Activated CD8-positive, alpha-beta memory T cell treated with anti-CD3 and anti-CD28 coated beads, Interleukin-2, amount 10 ng/mL, durations not matched to agents 7 days and 5 days (primary cell): ENCODE measurements at places on chromosomes 12 and 14.

DNA sequence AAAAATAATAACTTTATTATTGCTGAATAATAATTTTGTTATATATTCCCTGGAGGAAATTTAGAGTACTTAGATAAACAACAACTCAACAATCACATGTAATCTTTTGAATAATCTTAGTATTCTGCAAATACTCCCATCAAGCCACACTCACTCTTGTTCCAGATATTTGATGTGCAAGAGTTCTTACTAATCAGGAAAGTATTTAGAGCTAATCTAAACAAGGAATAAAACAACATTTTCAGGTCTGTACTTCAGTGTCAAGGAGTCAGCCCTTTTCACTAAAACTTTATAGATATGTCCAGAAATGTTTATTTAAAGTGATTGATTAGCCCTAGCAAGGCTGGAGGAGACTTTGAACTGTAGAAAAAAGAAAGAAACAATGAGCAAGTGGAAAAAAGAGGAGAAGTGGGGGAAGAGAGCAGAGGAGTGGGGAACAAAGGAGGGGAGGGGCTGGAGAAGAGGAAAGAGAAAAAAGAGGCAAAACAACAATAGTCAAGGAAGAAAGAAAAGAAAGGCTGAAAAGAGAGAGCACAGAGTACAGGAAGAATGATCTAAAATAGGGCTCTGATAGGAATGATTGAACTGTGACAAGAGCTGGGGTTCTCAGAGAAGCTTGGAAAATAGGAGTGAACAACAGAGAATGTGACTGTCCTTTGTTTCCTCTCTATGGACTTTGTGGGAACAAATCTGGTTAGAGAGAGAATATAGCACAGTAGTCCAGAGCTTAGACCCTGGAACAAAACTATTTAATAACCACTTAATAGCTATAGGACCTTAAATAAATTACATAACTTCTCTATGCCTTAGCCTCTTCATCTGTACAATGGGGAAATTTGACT, 238.7 kb downstream of the AKAP6 start:
- H3K4me3 ChIP-seq: no peak overlapping the region
- DNase-seq: no peak
- no peaks in the 10 kb centered on the region for H3K36me3 ChIP-seq
- H3K4me1 ChIP-seq: peaks cover 19% of the 10 kb centered on the region

DNA sequence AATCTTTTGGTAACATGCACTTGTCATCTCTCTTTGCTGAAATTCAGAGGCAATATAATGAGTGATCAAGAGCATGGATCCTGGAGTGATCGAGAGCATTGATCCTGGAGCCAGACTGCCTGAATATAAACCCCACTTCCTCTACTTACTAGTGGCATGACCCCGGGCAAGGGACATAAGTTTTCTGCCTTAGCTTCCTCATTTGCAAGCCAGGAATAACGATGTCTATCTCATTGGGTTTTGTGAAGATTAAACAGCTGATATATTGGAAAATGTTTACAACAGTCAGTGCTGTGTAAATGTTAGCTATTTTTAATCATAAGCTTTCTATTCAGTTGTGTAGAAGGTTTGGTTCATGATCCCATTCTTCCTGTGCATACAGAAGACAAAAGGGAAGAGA, 2.4 kb upstream of the CSRNP2 start:
- no peak overlapping the region for H3K27ac ChIP-seq
- H3K36me3 ChIP-seq: peaks cover 10% of the 10 kb centered on the region
- H3K4me1 ChIP-seq: peaks cover 36% of the 10 kb centered on the region

GRCh38 chr14:51564460-51564859, 87.2 kb upstream of the FRMD6 start:
- H3K27ac ChIP-seq: peak overlapping the region; percentile 24
- H3K4me3 ChIP-seq: no peak overlapping the region
- no peaks in the 10 kb centered on the region for H3K36me3 ChIP-seq
- no peak for DNase-seq

DNA sequence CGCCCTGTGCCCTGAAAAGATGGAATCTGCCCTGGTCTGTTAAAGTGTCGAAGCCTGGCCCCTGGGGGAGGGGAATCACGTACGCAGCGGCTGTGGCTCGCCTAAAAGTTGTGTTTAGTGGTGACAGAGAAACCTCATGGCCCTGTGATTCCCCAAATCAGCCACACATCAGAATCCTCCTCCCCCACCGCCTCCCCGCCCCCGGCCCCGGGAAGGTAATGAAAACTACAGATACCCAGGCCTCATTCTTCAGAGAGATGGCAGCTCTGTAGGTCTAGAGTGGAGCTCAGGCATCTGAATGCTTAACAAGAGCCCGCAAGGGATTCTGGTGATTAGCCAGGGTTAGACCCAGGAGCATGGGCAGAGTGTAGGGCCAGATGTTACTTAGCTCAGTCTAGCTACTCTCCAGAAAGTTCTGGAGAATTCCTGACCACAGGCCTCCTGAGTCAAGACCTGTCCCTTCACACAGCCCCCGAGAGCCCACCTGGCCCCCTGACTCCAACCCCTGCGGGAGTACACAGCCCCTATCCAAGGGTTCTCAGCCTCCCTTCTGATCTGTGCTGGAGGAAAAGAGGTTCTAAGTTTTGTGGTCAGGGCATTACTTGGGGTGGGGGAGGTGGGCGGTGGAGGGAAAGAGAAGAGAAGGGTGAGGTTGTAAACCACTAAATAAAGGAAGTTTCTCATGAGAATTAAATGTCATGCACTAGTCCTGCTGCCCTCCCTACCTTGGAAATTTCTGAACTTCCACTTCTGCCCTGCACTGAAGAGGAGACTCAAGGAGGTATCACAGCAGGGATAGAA, 114.8 kb downstream of the PLXNC1 start:
- H3K27me3 ChIP-seq: no peaks in the 10 kb centered on the region
- H3K4me3 ChIP-seq: peak overlapping the region; percentile 84
- peak; percentile 71 for DNase-seq

GRCh38 chr14:34212172-34212929, 249.7 kb downstream of the SPTSSA start:
- peaks cover 9% of the 10 kb centered on the region for H3K4me1 ChIP-seq
- DNase-seq: no peak
- no peaks in the 10 kb centered on the region for H3K36me3 ChIP-seq
- H3K4me3 ChIP-seq: no peak overlapping the region
- no peak overlapping the region for H3K27ac ChIP-seq

- H3K27me3 ChIP-seq: no peaks in the 10 kb centered on the region
- no peaks in the 10 kb centered on the region for H3K36me3 ChIP-seq
- no peak for DNase-seq
- H3K4me3 ChIP-seq: no peak overlapping the region
- H3K4me1 ChIP-seq: no peaks in the 10 kb centered on the region
These were observed 28.9 kb upstream of the GARIN6 start for GRCh38 chr12:99618657-99619056.

- DNase-seq: no peak
- no peak overlapping the region for H3K27ac ChIP-seq
- peaks cover 34% of the 10 kb centered on the region for H3K27me3 ChIP-seq
- H3K4me1 ChIP-seq: peaks cover 18% of the 10 kb centered on the region
- no peak overlapping the region for H3K4me3 ChIP-seq
These were observed 35.2 kb downstream of the MVK start for GRCh38 chr12:109608793-109609192.

DNA sequence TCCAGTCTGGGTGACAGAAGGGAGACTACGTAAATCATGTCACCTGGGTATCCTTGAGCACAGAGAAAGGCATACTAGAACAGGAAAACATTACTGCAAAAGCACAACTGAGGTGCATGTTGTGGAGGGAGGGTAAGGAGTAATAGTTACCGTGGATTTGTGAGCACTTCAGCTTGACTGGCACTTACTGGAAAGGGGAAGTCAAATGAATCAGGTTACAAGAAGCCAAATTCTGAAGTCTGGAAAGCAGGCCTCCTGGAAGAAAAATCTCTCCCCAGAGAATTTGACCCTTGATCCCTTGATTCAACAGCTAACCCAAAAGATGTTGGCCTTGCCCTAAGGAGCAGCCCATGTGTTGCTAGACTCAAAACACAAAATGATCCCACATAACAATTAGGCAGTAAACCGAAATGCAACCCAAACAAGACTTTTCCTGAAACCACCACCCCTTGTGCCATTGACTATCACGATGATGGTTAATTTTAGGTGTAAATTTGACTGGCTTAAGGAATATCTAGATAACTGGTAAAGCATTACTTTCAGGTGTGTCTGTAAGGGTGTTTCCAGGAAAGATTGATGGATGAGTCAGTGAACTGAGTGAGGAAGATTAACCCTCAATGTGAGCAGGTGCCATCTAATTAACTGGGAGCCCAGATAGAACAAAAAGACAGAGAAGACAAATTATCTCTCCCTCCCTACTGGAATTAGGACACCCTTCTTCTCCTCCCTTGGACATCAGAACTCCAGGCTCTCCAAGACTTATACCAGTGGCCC, 108.8 kb downstream of the SLC25A21 start:
- no peak for DNase-seq
- H3K27me3 ChIP-seq: no peaks in the 10 kb centered on the region
- no peaks in the 10 kb centered on the region for H3K4me1 ChIP-seq
- H3K27ac ChIP-seq: no peak overlapping the region
- H3K4me3 ChIP-seq: no peak overlapping the region

DNA sequence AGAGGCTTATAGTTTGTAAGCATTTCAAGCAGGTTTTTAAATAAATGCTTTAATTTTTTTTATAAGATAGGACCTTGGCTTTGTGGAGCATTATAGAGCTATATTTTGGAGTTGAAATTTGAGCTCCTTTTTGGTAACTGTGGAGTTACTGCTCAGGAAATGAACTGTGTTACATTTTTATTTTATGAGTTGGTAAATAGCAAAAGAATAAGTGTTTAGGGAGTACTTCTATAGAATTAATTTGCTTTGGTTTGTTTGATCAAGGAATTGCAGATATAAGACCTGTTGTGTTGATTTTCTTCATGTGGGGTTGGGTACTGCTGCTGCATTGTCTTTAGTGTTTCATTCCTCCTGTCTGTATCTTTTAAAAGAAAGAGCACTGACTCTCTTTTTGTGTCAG, 3.5 kb downstream of the ATP2A2 start:
- peaks cover 58% of the 10 kb centered on the region for H3K36me3 ChIP-seq
- peak overlapping the region; percentile 92 for H3K27ac ChIP-seq
- peak overlapping the region; percentile 98 for H3K4me3 ChIP-seq

DNA sequence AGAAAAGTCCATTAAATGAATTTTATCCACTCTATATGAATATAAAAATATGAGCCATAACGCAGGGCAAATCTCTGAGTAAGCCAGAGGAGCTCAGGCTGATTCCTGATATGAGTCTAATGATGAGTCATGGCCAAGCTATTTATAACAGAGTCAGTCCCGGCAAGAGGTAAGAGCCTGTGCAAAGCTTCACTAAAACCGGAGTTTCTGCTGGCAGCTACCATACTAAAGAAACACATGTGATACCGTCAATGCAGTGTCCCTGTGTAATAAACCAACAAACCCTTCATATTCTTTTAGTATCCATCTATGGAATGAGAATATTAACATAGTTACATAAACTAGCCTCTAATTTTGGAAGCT, 319.4 kb downstream of the KCNC2 start:
- H3K4me1 ChIP-seq: peaks cover 28% of the 10 kb centered on the region
- peak overlapping the region; percentile 76 for H3K27ac ChIP-seq
- peak overlapping the region; percentile 17 for H3K4me3 ChIP-seq
- DNase-seq: peak; percentile 60
- H3K27me3 ChIP-seq: no peaks in the 10 kb centered on the region

- no peak overlapping the region for H3K4me3 ChIP-seq
- H3K36me3 ChIP-seq: no peaks in the 10 kb centered on the region
- no peak overlapping the region for H3K27ac ChIP-seq
- peak; percentile 64 for DNase-seq
These were observed 47.0 kb upstream of the SLC2A13 start for GRCh38 chr12:40152783-40153383.

DNA sequence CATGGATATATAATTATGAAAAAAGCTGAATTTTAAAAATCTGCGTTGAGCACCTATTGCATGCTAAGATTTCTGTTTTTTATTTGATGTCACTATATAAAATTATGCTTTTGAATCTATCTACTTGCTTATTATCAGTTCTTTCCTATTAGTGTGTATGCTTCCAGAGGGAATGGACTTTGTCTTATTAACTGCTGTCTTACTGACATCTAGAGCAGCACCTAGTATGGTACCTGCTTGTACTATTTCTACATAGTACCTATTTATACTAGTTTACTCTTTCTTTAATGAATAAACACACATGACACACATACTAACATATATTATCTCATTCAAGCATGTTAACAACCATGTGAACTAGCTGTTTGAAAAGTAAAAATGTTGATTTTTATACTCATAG, 38.6 kb upstream of the PIK3C2G start:
- no peaks in the 10 kb centered on the region for H3K27me3 ChIP-seq
- no peak overlapping the region for H3K4me3 ChIP-seq
- no peaks in the 10 kb centered on the region for H3K36me3 ChIP-seq
- DNase-seq: no peak
- no peak overlapping the region for H3K27ac ChIP-seq

DNA sequence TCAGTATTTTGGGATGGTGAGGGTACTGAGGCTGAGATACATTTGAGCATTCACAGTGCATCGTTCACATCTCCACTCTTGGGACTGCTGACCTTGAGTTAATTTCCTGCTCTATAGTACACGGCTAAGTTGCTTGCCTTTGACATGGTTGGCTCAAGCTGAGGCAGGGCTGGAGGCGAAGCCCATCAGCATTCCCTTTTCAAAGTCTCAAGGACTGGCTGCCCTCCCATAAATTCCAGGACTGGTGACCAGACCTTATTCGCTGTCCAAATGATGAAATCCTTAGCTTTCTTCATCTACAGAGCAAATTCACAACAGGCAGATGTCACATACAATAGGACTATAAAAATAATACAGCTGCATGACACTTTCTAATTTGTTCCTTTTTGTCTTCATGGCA, 85.9 kb downstream of the SSPN start:
- no peak for DNase-seq
- H3K27ac ChIP-seq: no peak overlapping the region
- H3K4me1 ChIP-seq: no peaks in the 10 kb centered on the region
- H3K27me3 ChIP-seq: no peaks in the 10 kb centered on the region

GRCh38 chr12:40622246-40622838, 69.9 kb upstream of the CNTN1 start:
- H3K36me3 ChIP-seq: no peaks in the 10 kb centered on the region
- peak; percentile 43 for DNase-seq
- no peak overlapping the region for H3K4me3 ChIP-seq
- H3K27ac ChIP-seq: no peak overlapping the region
- H3K27me3 ChIP-seq: no peaks in the 10 kb centered on the region

GRCh38 chr12:47612953-47613352, 92.9 kb downstream of the RPAP3 start:
- H3K27ac ChIP-seq: no peak overlapping the region
- no peak for DNase-seq
- no peak overlapping the region for H3K4me3 ChIP-seq
- peaks cover 23% of the 10 kb centered on the region for H3K36me3 ChIP-seq

GRCh38 chr12:111430433-111431353, 25.0 kb downstream of the SH2B3 start:
- H3K36me3 ChIP-seq: peaks cover 18% of the 10 kb centered on the region
- peak overlapping the region; percentile 92 for H3K27ac ChIP-seq
- no peaks in the 10 kb centered on the region for H3K27me3 ChIP-seq
- peaks cover 94% of the 10 kb centered on the region for H3K4me1 ChIP-seq
- peak; percentile 79 for DNase-seq

DNA sequence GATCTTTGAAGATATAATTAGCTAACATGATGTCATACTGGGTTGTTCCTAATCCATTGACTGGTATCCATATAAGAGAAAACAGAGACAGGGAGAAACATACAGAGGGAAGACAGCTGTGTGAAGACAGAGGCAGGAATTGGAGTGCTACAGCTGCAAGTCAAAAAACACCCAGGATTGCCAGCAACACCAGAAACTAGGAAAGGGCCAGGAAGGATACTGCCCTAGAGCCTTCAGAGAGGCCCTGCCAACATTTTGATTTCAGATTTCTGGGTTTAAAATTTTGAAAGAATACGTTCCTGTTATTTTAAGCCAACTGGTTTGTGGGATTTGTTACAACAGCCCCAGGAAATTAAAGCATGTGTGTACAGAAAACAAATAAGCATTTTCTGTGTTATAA, 473.7 kb upstream of the FLRT2 start:
- H3K27me3 ChIP-seq: no peaks in the 10 kb centered on the region
- no peak overlapping the region for H3K27ac ChIP-seq
- no peaks in the 10 kb centered on the region for H3K36me3 ChIP-seq
